ENCODE measurements at places on chromosomes 13 and 19. TPM values are rescaled to one million over a fixed set of nuclear protein-coding genes. Genes with fewer than 3 reads are reported as not detected.

Gene CEACAM4
- not detected for total RNA-seq

- no peak for DNase-seq
Observed at GRCh38 chr19:17499648-17500446, 11.6 kb upstream of the PGLS start.

- DNase-seq: no peak
Observed at GRCh38 chr19:31356587-31357314, 7.5 kb upstream of the TSHZ3 start.

Gene FBXO17
- 20.1 TPM for total RNA-seq

DNA sequence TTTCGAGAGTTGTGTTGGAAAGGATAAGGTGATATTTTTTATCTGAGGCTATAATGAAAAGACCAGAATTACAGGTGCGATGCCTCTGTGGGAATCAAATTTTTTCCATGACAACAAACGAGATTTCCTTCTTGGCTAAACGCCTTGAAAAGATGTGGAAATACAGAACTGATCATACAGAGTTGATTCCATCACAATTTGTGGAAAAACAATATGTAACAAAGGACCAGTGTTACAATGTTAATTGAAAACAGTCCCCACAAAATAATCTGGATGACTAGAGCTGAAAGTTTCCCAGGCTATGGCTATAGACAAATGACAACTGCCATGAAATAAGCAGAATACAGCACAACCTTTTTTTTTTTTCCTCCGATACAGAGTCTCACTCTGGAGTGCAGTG, 628.9 kb downstream of the DIAPH3 start:
- DNase-seq: no peak

- DNase-seq: no peak
Observed at GRCh38 chr13:21164631-21165030, 11.7 kb downstream of the SKA3 start.

Gene OR4F17
- not detected for total RNA-seq

- no peak for DNase-seq
Observed at GRCh38 chr19:51462276-51462675, 4.0 kb upstream of the SIGLEC8 start.

- DNase-seq: no peak
Observed at GRCh38 chr19:41546961-41547360, 29.0 kb upstream of the CEACAM21 start.

Gene LILRB1
- not detected for total RNA-seq

GRCh38 chr19:8138201-8138600, 11.2 kb downstream of the FBN3 start:
- DNase-seq: no peak

Gene BBC3
- total RNA-seq: 46.8 TPM

GRCh38 chr13:93708308-93709075, 481.9 kb downstream of the GPC6 start:
- DNase-seq: no peak

Gene ZNF829
- total RNA-seq: 4.0 TPM

Gene CEACAM7
- total RNA-seq: not detected

Gene AKAP11
- 20.9 TPM for total RNA-seq

Gene TRPM4
- 16.7 TPM for total RNA-seq

Gene TMEM238
- total RNA-seq: 4.1 TPM

DNA sequence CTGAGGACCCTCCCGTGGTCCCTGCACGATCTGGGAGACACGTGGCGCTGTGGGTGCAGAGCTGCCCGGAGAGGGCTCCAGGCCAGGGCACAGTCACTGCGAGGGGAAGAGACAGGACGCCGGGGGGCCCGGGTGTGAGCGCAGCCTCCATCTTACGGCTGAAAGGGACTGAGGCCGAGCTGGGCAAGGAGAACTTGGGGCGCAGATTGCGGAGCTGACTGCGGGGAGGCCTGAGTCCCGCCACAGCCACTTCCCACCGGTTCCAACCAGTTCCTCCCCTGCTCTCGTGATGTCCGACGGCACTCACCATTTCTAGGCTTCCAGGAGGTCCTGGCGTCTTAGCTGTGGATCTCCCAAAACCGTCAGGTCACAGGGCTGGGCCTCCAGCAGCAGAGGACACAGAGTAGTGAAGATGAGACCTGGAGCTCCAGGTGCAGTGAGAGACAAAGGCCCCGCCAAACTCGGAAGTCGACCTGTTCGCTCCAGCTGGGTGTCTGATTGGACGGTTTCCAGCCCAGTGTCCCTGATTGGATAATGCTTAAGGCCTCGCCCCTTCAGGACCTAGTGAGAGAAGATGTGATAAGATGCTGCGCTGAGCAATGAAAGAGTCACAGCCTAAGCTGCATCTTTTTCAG, 4.8 kb upstream of the ZNF253 start:
- no peak for DNase-seq

Gene CXCL17
- not detected for total RNA-seq

Gene ZSCAN4
- not detected for total RNA-seq

- DNase-seq: no peak
Observed at GRCh38 chr13:106393776-106394175, 141.7 kb downstream of the EFNB2 start.

DNA sequence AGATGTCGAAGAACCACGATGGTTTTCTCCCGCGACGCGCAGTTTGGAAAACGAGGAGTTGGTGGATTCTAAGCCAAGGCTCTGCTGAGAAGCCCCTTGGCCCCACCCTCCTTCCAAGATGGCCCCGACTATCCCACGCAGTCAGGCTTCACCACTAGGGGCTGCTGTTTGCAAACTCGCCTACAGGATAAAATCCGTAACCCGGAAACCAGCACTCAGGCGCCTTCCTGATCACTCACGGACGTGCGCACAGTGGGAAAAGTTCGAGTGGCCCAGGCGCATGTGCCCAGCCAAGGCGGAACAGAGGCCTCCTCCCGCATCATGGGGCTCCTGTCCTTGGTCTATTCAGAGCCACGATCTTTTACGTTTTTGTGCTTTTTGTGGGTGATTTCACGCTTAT, 19.2 kb upstream of the UQCR11 start:
- DNase-seq: no peak

DNA sequence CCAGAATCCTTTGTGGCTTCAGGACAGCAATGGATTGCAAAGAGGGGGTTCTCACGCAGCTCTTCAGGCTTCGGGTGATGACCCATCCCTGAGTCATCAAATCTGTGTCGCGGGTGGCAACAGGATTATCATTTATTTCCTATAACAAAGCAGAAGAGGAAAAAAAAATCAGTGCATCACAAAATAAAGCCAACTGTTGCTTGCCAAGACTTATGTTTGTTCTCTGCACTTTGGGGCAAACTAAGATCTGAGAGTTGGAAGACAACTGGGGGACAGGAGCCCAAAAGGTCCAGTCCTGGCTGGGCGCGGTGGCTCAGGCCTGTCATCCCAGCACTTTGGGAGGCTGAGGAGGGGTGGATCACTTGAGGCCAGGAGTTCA, 6.4 kb downstream of the GNA15 start:
- DNase-seq: no peak

DNA sequence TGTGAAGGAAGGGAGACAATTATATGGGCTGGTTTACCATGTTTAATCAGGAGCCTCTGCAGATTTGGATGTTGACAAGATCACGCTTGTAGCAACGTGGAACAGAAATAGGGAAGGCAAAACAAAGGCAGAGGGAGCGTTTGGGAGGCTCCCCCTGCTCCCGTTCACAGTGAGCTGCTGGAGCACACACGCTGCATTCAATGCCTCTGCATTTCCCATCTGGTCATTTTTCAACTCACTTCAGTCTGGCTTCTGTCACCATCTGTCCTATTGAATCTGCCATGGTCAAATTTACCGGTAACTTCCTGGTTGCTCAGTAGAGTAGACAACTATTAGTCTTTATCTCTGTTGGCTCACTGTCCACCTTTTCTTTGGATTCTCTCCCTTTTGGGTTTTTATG, 91.0 kb downstream of the NHLRC3 start:
- no peak for DNase-seq

GRCh38 chr13:57665481-57665880, 33.9 kb downstream of the PCDH17 start:
- no peak for DNase-seq
